Cardiac septum (tissue), 1 donor: ENCODE measurements at places on chromosomes 6 and 20. TPM values are rescaled to one million over a fixed set of nuclear protein-coding genes. Genes with fewer than 3 reads are reported as not detected.

DNA sequence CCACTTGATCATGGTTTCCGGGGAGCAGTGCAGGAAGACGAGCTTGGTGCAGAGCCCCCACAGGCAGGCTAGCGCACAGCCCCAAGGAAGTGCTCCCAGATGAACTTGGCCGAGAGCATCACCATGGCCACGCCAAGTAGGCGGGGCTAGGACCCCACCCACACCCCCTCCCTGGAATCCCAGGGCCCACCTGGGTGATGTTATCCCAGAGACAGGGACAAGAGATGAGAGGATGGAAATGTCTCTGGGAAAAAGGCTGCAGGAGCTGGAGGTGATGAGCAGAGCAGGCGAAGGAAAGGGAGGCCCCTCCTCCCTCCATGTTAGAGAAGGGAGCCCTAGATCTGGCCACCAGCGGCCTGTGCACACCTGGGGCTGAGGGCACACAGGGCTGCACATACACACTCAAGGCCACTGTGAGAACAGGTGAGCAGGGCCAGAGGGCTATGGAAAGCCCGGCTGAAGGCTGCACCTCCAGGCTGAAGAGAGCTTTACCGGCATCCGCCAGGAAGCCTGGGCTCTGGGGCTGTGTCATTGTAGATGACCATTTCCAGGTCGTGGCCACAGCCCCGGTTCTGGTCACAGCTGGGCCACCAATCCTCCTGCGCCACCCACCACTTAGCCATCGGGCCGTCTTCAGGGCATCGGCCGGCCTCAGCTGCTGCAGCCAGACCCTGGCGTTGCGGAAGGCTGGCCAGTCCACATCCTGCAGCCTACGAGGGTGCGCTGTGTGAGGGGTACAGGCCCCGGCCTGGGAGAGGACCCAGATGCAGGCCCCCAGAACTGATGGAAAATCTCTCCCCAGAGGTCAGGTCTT lies 24.9 kb downstream of the NPEPL1 start:
- peak; percentile 70 for DNase-seq

GRCh38 chr6:90106449-90106848 lies 190.2 kb downstream of the BACH2 start:
- no peak for DNase-seq

GRCh38 chr6:26342106-26343004 lies 22.6 kb upstream of the BTN3A2 start:
- no peak for DNase-seq

The PSORS1C2 gene
- not detected for total RNA-seq
